ENCODE measurements at places on chromosomes 12 and 14. TPM values are rescaled to one million over a fixed set of nuclear protein-coding genes. Genes with fewer than 3 reads are reported as not detected.

The C12orf60 gene
- total RNA-seq, result 1.8 TPM

The EML1 gene
- 38.0 TPM for total RNA-seq

The SPIC gene
- total RNA-seq, result not detected

The CHST11 gene
- total RNA-seq, result 34.0 TPM

The PLEKHG3 gene
- 50.8 TPM for total RNA-seq

The SLC25A47 gene
- total RNA-seq, result not detected

The PPP1R36 gene
- 0.14 TPM for total RNA-seq
